ENCODE measurements at places on chromosomes 5 and 9.

GRCh38 chr5:39214912-39215709 lies 4.3 kb downstream of the FYB1 start:
- no peak for DNase-seq

- DNase-seq, result no peak
These were observed 7.0 kb downstream of the BARHL1 start for GRCh38 chr9:132589148-132590036.

DNA sequence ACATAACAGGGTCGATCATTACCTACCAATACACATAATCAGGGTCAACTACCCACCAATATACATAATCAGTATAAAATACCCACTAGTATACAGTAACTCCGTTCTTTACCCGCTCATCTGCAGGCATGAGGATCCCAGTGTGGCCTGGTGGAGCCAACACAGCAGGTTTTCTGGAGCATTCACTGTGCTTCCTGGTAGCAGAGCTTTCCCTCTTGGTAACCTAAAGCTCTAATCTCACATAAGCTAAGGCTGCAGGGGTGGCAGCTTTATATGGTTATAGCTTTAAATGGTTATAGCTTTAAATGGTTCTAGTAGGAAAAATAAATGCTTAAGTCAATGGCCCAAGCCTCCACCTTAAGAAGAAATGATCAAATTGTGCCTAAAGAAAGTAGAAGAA lies 11.9 kb downstream of the LCN1 start:
- DNase-seq, result no peak

- DNase-seq, result no peak
These were observed 27.8 kb downstream of the ROPN1L start for GRCh38 chr5:10469253-10470050.

- peak; percentile 15 for DNase-seq
These were observed 2.7 kb downstream of the CCL27 start for GRCh38 chr9:34659592-34660253.

- DNase-seq, result no peak
These were observed 553.7 kb downstream of the EBF1 start for GRCh38 chr5:158545949-158546530.

DNA sequence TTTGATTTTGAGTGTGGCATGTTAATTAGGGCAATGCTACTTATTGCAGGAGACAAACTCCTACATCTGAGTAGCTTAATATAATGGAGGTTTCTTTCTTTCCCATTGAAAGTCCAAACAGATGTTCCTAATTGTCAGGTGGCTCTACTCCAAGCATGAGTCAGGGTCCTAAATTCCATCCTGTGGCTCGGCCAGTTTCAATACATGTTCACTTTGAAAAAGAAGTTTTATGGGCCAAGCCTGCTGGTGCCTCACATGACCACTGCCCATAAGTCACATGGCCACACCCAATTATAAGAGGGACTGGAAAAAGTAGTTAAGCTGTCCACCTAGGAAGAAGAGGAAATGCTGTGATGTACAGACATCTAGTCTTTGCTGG lies 170.4 kb downstream of the ARRDC3 start:
- DNase-seq, result no peak

DNA sequence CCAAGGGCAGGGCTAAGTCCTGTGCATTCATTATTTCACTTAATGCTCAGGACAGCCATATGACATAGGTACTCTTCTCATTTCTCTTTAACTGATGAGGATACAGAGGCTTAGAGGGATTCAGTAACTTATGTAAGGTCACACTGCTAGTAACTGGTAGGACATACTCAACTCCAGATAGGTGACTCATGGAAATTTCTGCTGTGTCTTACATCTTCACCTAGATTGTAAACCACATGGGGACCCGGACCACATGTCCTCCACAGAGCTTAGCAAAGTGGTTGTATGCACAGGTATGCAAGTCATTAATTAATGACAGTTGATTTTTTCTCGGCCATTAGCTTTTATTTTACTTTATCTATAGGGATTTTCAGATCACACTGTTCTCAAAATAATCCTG lies 29.3 kb downstream of the SLC1A1 start:
- DNase-seq, result no peak

GRCh38 chr9:133154097-133154989 lies 9.4 kb downstream of the GBGT1 start:
- DNase-seq, result no peak

DNA sequence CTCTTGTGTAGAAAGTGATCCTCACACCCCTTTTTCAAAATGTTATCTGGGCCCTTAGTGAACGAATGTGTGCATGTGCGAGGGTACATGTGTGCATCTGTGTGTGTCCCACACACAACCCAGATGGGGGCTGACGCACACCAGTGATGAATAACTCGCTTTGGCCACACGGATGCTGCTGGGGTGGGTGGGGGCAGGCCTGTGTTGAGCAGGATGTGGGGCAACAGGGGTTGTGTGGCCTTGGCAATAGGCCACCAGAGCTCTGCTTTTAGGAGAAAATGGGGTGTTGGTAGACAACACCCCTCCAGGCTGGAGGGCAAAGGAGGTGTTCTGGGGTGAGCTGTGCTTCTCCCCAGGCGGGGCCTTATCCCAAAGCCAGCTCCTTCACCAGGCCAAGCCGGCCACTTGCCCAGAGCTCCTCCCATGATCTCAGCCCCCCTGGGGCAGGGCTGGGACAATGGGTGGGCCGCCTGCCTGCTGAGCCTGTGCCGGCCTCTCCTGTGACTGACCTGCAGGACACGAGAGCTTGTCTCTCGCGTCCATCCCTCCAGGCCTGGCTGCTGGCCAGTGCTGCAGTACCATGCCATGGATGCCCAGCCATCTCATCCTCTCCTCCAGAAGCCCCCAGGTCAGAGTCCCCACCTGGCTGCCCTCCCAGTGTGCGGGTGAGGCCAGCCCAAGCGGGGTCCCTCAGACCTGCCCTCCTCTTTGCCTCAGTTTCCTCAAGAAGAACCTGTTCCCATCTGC lies 1.7 kb downstream of the DBN1 start:
- no peak for DNase-seq

- no peak for DNase-seq
These were observed 178.0 kb upstream of the NREP start for GRCh38 chr5:111935009-111935408.

DNA sequence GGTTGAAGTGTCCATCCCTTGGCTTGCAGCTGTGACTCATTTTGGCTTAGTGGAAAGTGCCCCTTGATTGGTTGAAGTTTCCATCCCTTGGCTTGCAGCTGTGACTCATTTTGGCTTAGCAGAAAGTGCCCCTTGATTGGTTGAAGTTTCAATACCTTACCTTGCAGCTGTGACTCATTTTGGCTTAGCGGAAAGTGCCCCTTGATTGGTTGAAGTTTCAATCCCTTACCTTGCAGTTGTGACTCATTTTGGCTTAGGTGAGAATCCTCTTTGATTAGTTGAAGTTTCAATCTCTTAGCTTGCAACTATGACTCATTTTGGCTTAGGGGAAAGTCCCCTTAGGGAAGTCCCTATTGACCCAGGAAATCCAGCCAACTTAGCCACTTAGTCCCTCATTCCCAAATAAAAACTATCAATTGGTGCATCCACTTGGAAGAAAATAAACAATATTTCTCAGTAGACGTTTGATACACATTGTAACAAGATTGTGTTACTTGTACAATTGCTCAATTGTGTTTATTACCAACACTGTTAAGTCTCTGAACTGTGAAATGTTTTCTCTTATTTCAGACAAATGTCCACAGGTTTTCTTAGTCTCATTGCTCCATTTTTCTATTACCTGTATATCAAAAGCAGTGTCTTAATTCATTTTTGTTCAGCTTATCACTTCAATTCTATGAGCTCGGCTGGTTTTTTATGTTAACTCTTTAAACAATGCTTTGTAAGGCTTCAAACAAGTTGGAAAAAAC lies 2308.8 kb upstream of the ACO1 start:
- DNase-seq, result no peak

- DNase-seq, result no peak
These were observed 16.3 kb upstream of the KCNV2 start for GRCh38 chr9:2700909-2701550.

DNA sequence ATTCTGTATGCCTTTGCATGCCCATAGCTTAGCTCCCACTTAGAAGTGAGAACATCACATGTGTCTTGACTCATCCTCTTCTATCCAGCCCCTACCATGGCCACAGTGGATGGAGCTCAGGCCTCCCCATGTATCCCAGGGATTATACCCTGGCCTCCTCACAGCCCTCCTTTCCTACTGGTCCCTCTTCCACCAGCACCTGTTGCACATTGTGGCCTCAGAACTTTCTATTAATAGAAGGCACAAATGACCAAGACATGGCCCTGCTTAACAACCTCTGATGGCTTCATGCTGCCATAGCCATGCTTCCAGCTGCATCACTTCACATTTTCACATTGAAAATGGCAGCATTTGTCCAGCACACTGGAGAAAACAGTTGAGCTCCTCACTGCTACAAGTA lies 315.4 kb downstream of the CDK5RAP2 start:
- no peak for DNase-seq

DNA sequence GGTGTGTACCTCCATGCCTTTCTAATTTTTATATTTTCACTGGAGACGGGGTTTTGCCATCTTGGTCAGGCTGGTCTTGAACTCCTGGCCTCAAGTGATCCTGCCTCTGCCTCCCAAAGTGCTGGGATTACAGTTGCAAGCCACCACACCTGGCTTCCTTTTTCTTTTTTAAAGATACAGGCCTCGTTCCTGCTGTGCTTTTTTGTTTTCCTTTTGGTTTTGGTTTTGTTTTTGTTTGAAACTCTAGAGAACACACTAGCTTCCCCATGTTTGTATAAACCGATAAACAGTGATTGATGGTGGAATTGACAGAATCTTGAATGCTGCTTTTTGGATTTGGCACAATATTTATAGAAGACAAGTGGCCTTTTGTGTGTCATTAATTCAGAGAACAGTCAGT lies 1603.4 kb downstream of the MAT2B start:
- DNase-seq, result no peak

- peak; percentile 99 for DNase-seq
These were observed 57.3 kb downstream of the GADD45G start for GRCh38 chr9:89661956-89662717.

GRCh38 chr5:96844481-96844990 lies 31.8 kb upstream of the ERAP2 start:
- no peak for DNase-seq

GRCh38 chr5:10724781-10725507 lies 36.1 kb downstream of the DAP start:
- DNase-seq, result peak; percentile 48
